ENCODE measurements at places on chromosomes 3 and 15. TPM values are rescaled to one million over a fixed set of nuclear protein-coding genes. Genes with fewer than 3 reads are reported as not detected.

ACKR4 gene
- 4.2 TPM for total RNA-seq

FGF7 gene
- 99.0 TPM for total RNA-seq

ADAMTS17 gene
- total RNA-seq: 3.6 TPM

SIDT1 gene
- 16.8 TPM for total RNA-seq

CLDN11 gene
- 36.7 TPM for total RNA-seq

UBXN7 gene
- total RNA-seq: 52.0 TPM

DTX3L gene
- 39.9 TPM for total RNA-seq

CAMP gene
- not detected for total RNA-seq

CHRFAM7A gene
- 1.4 TPM for total RNA-seq

SH3GL3 gene
- not detected for total RNA-seq

CAMK1 gene
- total RNA-seq: 30.6 TPM

TNNC1 gene
- total RNA-seq: 0.81 TPM

GOLGA6L9 gene
- 2.1 TPM for total RNA-seq

Measured in mucosa of gallbladder (tissue), 1 donor.